ENCODE measurements at places on chromosomes 11 and 22.

GRCh38 chr11:59802639-59803176 is 7.9 kb downstream of the MRPL16 start:
- DNase-seq, result peak; percentile 12

- no peak for DNase-seq
Measured at GRCh38 chr11:70900540-70900939, 351.8 kb downstream of the SHANK2 start.

DNA sequence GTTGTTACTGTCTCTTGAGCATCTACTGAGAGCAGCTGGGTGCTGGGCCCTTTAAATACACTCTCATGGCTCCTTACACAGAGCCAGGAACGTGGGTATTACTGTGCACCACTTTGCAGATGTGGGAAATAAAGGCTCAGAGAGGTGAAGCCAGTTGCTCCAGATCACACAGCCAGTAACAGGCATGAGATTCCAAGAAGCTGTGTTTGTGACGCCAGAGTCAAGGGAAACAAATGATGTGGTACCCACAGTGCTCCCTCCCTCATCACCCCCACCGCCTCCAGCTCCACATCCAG is 1.4 kb upstream of the PRDM11 start:
- no peak for DNase-seq

DNA sequence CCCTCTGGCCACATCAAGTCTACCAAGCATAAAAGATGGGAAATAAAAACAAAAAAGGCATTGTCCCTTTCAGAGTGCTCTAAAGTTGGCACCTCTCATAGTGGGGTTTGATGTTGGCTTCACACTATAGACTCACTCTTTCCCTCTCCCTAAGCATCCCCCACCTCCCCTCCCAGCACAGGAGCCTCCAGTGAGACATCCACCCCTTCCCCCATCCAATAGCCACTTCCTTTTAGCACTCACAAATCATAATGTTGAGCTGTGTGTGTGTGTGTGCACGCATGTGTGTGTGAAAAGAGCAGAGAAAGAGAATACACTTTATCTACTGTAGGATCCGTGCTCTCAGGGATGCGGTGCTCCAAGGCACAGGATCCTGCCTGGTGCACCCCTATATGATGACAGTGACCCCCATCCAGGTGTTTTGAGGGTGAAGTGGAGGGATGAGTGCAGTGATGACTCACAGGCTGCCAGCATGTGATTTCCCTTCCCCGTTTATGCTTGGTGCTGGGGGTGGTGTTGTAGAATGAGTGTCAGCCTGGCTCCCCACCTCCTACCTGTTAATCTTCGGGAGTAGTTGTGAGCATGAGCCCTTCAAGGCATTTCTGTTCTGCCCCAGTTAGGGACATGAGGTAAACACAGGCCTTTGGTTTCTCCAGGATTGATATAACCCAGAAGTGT is 235.2 kb upstream of the B3GAT1 start:
- no peak for DNase-seq

DNA sequence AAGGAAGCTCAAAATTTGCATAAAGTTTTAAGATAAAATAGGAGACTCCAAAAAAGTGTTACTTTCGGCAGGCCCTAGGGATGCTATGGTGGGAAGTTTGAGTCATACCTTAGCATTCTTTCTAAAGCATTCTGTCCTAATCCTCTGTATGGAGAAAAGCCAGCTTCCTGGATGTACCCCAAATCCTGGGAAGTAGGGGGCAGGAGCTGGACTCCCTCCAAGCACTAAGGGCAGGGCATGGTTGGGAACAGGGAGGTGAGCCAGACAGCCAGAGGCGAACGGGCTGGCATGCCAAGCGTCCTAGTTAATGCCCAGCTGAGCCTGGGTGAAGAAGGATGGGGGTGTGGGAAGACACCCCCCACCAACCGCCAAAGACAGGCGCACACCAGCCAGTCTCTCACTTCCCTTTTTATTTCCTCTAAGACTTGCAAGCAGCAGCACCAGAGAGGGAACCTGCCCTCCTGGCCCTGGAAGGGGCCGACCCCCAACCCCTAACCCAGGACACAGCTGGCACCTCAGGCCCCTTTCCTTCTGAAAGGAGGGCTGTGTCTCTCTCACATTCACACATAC is 23.9 kb downstream of the RTN4RL2 start:
- DNase-seq, result no peak

GRCh38 chr22:25201557-25202273 is 2.1 kb downstream of the CRYBB3 start:
- no peak for DNase-seq

DNA sequence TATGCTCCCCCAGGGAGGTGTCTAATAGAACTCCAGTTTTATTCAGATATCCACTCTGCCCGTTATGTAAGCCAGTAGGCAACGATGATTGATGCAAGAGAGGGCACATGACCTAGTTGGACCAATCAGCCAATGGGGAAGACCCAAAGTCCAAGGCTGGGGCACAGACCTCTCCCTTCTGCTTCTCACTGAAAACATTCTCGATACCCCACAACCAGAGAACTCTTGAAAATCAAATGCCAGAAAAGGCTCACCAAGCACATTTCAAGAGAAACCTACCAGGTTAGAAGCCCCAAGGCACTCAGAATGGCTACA is 7.4 kb downstream of the HIRA start:
- no peak for DNase-seq

DNA sequence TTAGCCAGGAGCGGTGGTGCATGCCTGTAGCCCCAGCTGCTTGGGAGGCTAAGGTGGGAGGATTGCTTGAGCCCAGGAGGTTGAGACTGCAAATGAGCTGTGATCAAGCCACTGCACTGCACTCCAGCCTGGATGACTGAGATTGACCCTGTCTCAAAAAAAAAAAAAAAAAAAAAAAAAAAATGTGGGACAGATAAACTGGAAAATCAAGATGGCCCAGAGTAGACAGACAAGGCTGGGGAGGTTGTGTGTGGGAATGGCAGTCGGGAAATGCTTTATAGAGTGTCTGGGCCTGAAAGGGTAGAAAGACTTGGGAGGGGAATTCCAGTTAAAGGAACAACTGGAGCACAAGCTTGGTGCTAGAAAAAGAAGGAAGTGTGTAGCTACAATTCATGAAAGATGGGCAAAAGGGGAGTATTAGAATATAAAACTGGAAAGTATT is 18.2 kb upstream of the WDR74 start:
- no peak for DNase-seq

DNA sequence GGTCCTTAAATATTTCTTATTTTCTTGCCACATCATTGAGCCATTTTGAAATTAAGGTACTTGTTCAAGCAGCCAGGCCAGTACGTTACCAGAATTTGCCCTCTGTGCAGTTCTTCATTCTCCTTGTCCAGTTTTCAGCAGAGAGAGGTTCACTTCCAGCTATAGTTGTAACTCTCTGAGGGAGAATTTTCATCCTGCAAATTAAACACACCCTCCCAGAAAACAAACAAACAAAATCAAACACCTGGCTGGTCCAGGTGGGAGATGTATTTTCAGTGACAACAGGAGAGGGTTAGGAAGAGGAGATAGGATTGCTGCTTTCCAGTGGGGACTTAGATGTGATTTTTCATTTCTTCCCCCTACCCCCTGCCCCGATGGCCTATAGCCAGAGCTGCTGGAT is 45.0 kb downstream of the LHFPL7 start:
- no peak for DNase-seq

DNA sequence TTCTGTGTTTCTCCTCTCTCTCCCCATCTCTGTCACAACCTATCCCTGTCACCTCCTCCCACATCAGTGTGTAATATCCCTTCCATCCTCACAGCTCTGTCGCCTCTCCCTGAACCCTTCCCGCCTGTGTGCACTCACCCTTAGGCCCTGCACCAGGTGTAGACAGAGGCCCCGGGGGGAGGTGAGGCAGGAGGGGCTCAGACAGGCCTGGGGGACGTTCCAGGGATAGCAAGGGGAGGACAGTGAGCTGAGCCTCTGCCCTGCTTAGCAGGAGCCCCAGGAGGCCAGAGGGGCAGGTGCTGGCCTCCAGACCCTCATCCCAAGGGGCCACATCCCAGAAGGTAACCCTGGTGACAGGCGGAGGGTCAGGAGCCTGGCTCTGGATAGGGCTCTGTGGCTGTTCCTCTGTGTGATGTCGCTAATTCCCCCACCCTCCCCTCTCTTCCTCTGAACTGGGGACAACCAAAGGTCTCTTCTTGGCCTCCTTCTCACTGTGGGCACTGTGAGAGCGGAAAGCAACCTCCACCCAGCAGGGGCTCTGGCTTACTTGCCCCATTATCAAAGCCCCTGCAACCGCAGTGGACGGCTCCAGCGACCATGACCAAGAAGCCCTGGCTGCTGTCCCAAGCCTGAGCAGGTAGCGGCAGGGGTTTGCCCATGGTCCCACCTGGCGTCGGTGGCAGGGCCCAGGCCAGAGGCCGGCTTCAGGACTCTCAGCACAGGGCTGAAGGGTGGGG is 35.7 kb downstream of the KCNJ4 start:
- DNase-seq, result no peak

DNA sequence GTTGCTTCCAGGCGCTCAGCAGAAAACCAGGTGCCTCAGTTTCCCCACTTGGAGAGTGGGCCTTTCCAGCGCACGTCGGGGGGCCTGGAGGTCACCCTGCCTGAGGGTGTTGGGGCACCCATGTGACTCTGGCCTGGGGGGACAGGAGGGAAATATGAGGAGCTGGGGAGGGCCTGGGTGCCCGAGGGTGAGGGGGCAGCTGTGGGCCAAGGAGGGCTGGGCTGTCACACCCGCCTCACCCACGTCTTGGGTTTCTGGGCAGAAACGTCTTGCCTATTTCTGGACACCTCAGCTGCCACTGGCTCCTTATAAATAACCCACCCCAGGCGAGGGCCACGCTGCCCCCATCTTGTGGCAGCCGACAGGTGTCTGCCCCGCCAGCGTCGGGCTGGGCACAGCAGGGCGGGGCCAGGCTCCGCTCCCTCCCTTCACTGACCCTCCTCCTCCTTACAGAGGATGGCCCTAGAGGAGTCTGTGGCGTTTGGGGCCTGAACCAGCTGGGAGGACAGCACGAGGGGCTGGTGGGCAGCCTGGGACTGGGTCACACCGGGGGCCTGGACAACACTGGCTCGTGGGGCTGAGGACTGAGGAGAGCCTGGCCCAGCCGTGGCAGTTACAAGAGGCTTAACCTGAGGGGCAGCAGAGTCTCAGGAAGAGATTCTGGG is 1.5 kb downstream of the TNNT3 start:
- no peak for DNase-seq

- DNase-seq, result no peak
Measured at GRCh38 chr22:19766511-19767426, 6.2 kb downstream of the TBX1 start.

GRCh38 chr22:27905653-27906052 is 13.4 kb downstream of the PITPNB start:
- no peak for DNase-seq

GRCh38 chr11:129911298-129911697 is 15.9 kb upstream of the NFRKB start:
- DNase-seq, result no peak

DNA sequence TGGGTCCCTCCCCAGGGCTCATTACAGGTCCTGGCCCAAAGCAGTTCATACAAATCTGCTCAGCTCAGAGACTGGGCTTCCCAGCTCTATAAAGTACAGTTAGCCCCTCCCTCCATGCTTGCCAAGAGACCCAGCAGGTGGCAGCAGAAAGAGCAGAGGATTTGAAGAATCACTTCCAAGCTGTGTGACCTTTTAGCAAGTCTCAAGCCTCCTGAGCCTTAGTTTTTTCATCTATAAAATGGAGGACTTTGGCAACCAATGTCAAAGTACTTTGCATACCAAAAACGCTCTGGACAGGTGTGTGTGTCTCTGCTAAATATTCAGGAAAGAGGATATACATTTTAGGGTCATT is 26.6 kb downstream of the RELT start:
- no peak for DNase-seq

All from GM04503 (cell line).